ENCODE measurements at places on chromosomes 5 and 9. TPM values are rescaled to one million over a fixed set of nuclear protein-coding genes. Genes with fewer than 3 reads are reported as not detected.

The SLC25A48 gene
- 3.7 TPM for total RNA-seq

The ARID3C gene
- not detected for total RNA-seq

The CNTNAP3B gene
- 39.9 TPM for total RNA-seq

The ESM1 gene
- 3.6 TPM for total RNA-seq

The QSOX2 gene
- total RNA-seq, result 20.5 TPM

The KLF4 gene
- 15.4 TPM for total RNA-seq

The PCDHB13 gene
- total RNA-seq, result 11.2 TPM

The DBH gene
- 0.11 TPM for total RNA-seq

The SPINK5 gene
- 1.5 TPM for total RNA-seq

The PTPRD gene
- 244 TPM for total RNA-seq

The NEK6 gene
- total RNA-seq, result 47.9 TPM

The ANKRD20A1 gene
- 7.1 TPM for total RNA-seq

The MEF2C gene
- total RNA-seq, result 102 TPM

The AGXT2 gene
- total RNA-seq, result not detected

The FOXD4L6 gene
- not detected for total RNA-seq

The PAEP gene
- total RNA-seq, result not detected

The COL23A1 gene
- total RNA-seq, result 6.9 TPM

The C5orf58 gene
- not detected for total RNA-seq

The DIRAS2 gene
- 96.6 TPM for total RNA-seq

The ACSL6 gene
- 73.4 TPM for total RNA-seq

The ZCCHC10 gene
- total RNA-seq, result 21.2 TPM

The ANKRD31 gene
- total RNA-seq, result 1.5 TPM

The LCN15 gene
- total RNA-seq, result not detected

The GDA gene
- total RNA-seq, result 0.55 TPM

The TMEM215 gene
- 52.2 TPM for total RNA-seq

The SLC4A9 gene
- total RNA-seq, result not detected

The PAPPA gene
- total RNA-seq, result 7.4 TPM

The HINT1 gene
- total RNA-seq, result 51.0 TPM

The GABRA1 gene
- total RNA-seq, result 16.5 TPM

The CEL gene
- 0.77 TPM for total RNA-seq

The ADAMTS19 gene
- 36.0 TPM for total RNA-seq

The RNF183 gene
- 0.66 TPM for total RNA-seq

The ADAMTS6 gene
- total RNA-seq, result 48.3 TPM

The ACER2 gene
- 11.1 TPM for total RNA-seq

The CCL21 gene
- 16.9 TPM for total RNA-seq

The SH2D3C gene
- total RNA-seq, result 10.7 TPM

The NME5 gene
- 5.6 TPM for total RNA-seq

The SPINK9 gene
- total RNA-seq, result not detected

The HK3 gene
- 1.9 TPM for total RNA-seq

The SMIM33 gene
- total RNA-seq, result not detected

The GZMA gene
- total RNA-seq, result 1.2 TPM

The STOML2 gene
- 85.3 TPM for total RNA-seq

The FOXD4L3 gene
- not detected for total RNA-seq

The VCAN gene
- 308 TPM for total RNA-seq

Measured in camera-type eye (tissue), 1 donor.